ENCODE measurements at places on chromosomes 13 and 19.

DNA sequence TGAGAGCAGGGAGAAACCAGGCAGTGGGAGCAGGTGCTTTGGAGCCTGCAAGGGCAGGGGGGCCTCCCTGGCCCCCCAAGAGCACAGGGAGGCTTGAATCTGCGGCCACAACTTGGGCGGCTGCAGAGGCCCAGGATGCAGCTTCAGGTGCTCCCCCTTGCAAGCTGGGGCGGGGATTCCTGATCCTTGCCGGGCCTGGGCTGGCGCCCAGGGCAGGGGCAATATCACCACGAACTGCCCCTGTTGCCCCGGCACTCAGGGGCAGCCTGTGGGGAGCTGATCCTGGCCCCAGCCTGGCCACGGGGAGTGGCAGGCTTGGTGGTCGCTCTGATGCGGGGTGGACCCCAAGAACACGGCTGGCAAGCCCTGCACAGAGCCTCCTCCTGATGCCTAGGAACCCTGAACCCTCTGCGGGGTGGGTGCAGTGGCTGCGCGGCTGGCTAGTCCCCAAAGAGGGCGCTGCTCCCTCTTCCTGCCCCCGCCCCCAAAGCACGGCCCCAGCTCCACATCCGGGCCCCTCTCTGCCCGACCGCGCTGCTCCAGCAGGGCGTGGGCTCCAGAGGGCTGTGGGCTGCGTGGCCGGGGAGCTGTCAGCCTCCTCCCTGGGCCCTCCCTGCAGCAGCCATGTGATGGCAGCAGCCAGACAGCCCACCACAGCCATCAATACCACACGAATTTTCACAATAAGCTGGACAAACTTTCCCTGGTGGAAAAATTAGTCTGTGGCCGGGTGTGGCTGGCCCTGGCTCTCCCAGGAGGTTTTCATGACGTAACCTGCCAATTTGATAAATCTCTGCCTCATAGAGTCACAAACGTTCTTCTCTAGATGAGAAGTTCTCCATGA lies 21.0 kb downstream of the TNFSF9 start:
- peaks cover 12% of the 10 kb centered on the region for H3K27me3 ChIP-seq
- H3K4me1 ChIP-seq = no peaks in the 10 kb centered on the region
- no peak for DNase-seq
- no peak overlapping the region for H3K4me3 ChIP-seq
- no peak overlapping the region for H3K27ac ChIP-seq

- no peaks in the 10 kb centered on the region for H3K4me1 ChIP-seq
- no peak overlapping the region for H3K27ac ChIP-seq
- DNase-seq = no peak
- no peak overlapping the region for H3K4me3 ChIP-seq
- peaks cover 3% of the 10 kb centered on the region for H3K36me3 ChIP-seq
These were observed 177.4 kb downstream of the OXGR1 start for GRCh38 chr13:96816874-96817273.

DNA sequence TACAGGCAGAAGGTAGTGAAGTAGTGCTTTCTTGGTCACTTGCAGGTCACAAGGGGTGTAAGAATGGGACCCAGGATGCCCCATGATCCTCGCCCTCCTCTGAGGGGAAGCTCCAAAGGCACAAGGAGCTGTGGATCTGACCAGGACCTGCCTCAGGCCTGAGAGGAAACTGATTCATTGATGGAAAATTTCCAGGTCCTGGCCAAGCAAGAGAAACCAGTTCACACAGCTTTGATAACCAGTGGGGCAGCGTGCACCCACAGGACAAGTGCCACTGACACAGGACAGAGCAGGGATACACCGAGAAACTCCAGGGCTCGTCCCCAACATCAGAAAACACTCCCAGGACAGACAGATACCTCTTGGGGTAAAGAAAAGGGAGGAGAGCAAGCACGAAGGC lies 177.1 kb downstream of the RBM26 start:
- H3K4me1 ChIP-seq = no peaks in the 10 kb centered on the region
- H3K27me3 ChIP-seq = no peaks in the 10 kb centered on the region
- DNase-seq = no peak
- H3K4me3 ChIP-seq = no peak overlapping the region

DNA sequence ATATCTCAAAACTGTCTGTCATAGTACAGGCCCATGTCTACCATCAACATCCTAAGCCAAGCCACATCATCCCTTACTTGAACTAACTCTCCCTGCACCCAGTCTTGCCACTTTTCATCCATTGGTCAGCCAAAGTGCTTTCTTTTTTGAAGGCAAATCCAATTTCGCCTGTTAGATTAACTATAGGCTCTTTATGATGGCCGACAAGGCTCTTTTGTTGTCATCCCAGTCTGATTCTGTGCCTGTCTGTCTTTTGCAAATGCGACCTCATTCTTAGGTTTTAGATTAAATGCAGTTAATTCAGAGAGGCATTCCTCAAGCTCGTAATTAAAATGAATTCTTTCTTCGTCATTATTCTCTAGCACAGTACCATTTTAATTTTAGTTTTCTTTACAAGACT lies 148.3 kb downstream of the HS6ST3 start:
- H3K27ac ChIP-seq = no peak overlapping the region
- no peaks in the 10 kb centered on the region for H3K27me3 ChIP-seq
- H3K36me3 ChIP-seq = no peaks in the 10 kb centered on the region
- no peak for DNase-seq

- no peaks in the 10 kb centered on the region for H3K36me3 ChIP-seq
- no peak overlapping the region for H3K4me3 ChIP-seq
- peaks cover 34% of the 10 kb centered on the region for H3K27me3 ChIP-seq
- no peaks in the 10 kb centered on the region for H3K4me1 ChIP-seq
- no peak for DNase-seq
- no peak overlapping the region for H3K27ac ChIP-seq
These were observed 931.3 kb downstream of the UQCRFS1 start for GRCh38 chr19:28281676-28282075.

DNA sequence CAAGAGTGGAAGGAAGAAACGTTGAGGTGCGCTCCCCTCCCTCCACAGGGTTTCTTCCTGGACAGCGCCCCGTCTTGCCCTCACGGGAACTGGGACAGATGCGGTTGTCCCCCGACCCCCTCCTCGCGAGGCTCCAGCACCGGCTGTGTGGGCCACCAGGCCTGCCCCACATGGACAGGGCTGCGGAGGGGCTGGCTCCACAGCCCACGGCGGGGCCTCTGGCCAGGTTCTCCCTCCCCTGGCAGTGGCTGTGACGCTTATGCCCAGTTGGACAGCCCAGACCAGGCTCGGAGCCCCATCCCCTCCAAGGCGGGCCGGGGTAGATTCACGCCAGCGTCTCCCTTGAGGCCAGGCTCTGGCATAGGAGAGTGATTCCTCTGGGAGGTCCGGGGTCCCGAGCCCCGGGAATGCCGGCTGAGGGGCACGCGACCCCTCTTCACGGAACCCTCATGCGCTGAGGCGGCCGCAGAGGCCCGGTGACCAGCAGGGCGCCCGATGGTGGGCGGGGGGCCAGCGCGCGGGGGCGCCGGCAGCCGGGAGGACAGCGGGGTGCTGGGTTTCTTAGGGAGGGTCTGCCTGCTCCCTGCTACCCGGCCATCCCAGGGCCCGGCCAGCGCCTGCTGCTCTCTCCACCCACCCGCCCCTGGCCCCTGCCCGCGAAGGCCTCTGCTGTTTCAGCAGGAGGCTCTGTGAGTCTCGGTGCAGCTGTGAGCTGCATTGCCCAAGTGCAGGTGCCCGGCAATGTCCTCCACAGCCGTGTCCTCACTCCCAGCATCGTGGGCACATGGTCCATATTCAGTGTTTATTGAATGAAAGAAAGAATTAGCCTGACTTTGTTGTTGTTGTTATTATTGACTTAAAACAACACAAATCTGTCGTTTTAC lies 20.3 kb upstream of the GAS6 start:
- H3K27me3 ChIP-seq = peaks cover 9% of the 10 kb centered on the region
- no peak overlapping the region for H3K27ac ChIP-seq
- peaks cover 21% of the 10 kb centered on the region for H3K4me1 ChIP-seq
- H3K4me3 ChIP-seq = no peak overlapping the region
- DNase-seq = no peak
- no peaks in the 10 kb centered on the region for H3K36me3 ChIP-seq

DNA sequence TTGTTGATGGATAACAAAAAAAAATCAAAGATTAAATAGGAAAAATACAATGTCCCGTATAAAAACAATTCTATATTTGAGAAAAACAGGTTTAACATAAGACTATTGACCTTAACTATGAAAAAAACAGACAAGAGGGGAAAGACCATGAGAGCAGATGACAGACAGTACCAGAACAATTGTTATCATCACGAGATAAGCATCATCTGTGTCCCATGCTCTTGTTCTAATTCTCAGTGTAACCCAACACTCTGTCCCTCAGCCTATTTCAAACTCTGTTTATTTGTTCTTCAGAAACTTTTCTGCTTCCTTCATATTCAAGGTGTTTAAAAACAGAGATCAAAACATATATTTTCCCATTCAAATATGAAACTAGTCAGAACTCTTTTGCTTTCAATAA lies 216.4 kb downstream of the PCDH9 start:
- H3K36me3 ChIP-seq = no peaks in the 10 kb centered on the region
- no peak for DNase-seq
- no peaks in the 10 kb centered on the region for H3K27me3 ChIP-seq
- no peaks in the 10 kb centered on the region for H3K4me1 ChIP-seq
- no peak overlapping the region for H3K27ac ChIP-seq

- H3K36me3 ChIP-seq = no peaks in the 10 kb centered on the region
- peaks cover 22% of the 10 kb centered on the region for H3K27me3 ChIP-seq
- H3K27ac ChIP-seq = peak overlapping the region; percentile 63
- no peak for DNase-seq
These were observed 12.7 kb upstream of the HNRNPL start for GRCh38 chr19:38862321-38863059.

- H3K4me1 ChIP-seq = peaks cover 5% of the 10 kb centered on the region
- H3K27ac ChIP-seq = no peak overlapping the region
- H3K27me3 ChIP-seq = no peaks in the 10 kb centered on the region
- no peak overlapping the region for H3K4me3 ChIP-seq
These were observed 51.3 kb downstream of the GPALPP1 start for GRCh38 chr13:45040622-45041021.

DNA sequence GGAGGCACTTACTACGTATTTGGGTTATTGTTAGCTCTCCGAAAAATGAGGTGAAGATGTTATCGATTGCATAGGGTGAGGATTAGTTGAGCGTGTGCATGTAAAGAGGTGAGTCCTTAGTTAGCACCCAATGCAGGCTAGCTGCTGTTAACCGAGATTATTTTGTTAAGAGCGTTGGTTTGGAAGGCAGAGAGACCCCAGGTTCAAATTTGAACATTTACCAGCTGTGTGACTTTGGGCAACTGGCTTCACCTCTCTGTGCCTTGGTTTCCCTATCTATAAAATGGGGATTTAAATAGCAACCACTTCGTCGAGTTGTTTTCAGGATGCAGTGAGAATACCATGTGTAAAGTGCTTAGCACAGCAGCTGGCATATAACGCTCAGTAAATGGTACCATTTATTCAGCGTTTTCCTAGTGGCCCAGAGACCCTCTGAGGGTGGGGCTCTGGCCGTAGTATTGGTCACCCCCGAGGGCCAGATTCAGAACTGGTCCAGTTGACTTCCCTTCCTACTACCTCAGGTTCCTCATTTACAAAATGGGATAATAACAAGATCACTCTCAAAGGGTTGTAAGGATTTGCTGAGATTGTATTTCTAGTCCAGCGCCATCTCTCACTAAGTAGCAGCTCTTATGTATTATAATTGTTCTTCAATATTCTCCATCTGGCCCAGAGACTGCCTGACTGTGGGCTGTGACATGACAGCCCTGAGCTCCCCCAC lies 887 bp downstream of the SIPA1L3 start:
- H3K27me3 ChIP-seq = no peaks in the 10 kb centered on the region
- H3K4me1 ChIP-seq = peaks cover 27% of the 10 kb centered on the region
- H3K36me3 ChIP-seq = no peaks in the 10 kb centered on the region

DNA sequence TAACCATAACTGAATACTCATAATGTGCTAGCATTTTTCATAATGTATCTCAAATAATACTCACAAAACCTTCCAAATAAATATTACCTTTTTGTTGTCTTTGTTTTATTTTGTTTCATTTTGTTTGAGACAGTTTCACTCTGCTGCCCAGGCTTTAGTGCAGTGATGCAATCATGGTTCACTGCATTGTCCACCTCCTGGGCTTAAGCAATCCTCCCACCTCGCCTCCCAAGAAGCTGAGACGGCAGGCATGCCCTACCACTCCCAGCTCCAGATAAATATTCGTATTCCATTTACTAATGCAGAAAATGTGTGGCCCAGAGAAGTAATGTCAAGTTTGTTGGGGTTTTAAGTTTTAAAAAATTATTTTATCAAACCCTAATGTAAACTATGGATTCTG lies 739.1 kb downstream of the GPC5 start:
- no peak overlapping the region for H3K27ac ChIP-seq
- no peaks in the 10 kb centered on the region for H3K36me3 ChIP-seq
- H3K4me1 ChIP-seq = peaks cover 22% of the 10 kb centered on the region

DNA sequence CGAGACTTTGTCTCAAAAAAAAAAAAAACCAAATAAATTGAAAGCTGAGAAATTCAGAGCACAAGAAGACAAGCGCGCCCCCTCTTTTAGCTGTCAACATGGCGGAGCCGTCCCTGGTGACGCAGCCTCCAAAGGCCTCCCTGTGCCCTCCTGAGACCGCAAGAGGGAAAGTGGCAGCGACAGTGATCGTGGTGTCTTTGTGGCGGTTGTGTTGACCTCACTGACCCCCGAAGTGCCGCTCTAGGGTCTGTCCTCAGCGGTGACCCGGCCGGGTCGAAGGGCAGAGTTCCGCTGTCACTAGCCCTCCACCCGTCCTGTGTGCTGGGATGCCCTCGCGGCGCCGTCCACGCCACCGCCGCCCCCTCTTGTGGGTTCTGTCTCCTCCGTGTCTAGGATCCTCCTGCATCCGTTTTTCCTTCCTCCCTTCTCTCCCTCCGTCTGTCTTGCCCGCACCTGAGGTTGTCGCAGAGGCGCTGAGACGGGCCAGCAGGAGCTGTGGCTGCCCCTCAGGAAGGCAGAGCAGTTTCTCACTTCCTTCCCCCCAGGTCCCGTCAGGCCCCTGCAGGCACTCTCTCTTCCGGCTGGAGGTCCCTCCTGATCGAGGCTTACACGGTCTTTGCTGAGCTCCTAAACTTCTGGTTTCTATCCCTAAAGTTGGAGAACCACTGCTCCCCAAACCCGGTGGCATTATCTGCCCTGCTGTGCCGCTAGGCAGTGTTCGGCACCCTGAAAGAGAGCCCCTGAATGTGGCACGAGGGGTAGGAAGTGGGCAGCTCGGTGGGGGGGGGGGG lies 7.2 kb downstream of the UHRF1 start:
- H3K36me3 ChIP-seq = peaks cover 8% of the 10 kb centered on the region
- no peak for DNase-seq
- H3K4me1 ChIP-seq = peaks cover 21% of the 10 kb centered on the region
- no peaks in the 10 kb centered on the region for H3K27me3 ChIP-seq

DNA sequence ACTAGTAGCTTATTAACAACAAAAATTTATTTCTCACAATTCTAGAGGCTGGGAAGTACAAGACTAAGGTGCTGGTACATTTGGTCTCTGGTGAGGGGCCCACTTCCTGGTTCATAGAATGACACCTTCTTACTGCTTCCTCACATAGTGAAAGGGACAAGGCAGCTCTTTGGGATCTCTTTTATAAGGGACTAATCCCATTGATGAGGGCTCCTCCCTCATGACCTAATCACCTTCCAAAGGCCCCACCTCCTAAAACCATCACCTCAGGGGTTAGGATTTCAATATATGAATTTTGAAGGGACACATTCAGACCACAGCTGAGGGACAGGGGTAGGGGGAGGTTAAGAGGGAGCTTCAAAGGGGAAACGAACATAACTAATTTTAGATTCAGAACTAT lies 20.3 kb downstream of the SPART start:
- no peak for DNase-seq
- H3K4me1 ChIP-seq = peaks cover 4% of the 10 kb centered on the region
- no peaks in the 10 kb centered on the region for H3K27me3 ChIP-seq
- H3K4me3 ChIP-seq = no peak overlapping the region
- no peak overlapping the region for H3K27ac ChIP-seq

- H3K36me3 ChIP-seq = peaks cover 6% of the 10 kb centered on the region
- no peak overlapping the region for H3K27ac ChIP-seq
- peaks cover 5% of the 10 kb centered on the region for H3K4me1 ChIP-seq
- H3K4me3 ChIP-seq = no peak overlapping the region
These were observed 68.7 kb downstream of the POSTN start for GRCh38 chr13:37529751-37530385.

Measured in mesothelial cell of epicardium (in vitro differentiated cells).